ENCODE measurements at places on chromosomes 12 and 14. TPM values are rescaled to one million over a fixed set of nuclear protein-coding genes. Genes with fewer than 3 reads are reported as not detected.

The STON2 gene
- total RNA-seq: 28.5 TPM

The TGM1 gene
- total RNA-seq: 0.21 TPM

The CLEC4C gene
- not detected for total RNA-seq

The SLC7A7 gene
- total RNA-seq: 8.3 TPM

The INSM2 gene
- total RNA-seq: not detected

The TBX5 gene
- not detected for total RNA-seq

The MYO1H gene
- not detected for total RNA-seq

The OR6C75 gene
- not detected for total RNA-seq

The HPD gene
- total RNA-seq: 0.80 TPM

The AICDA gene
- total RNA-seq: not detected

The NELL2 gene
- total RNA-seq: 38.8 TPM

The KERA gene
- total RNA-seq: not detected

The CPNE6 gene
- 0.04 TPM for total RNA-seq

The ANGEL1 gene
- 23.3 TPM for total RNA-seq

The ARMH4 gene
- total RNA-seq: 2.4 TPM

The KCNH3 gene
- 0.97 TPM for total RNA-seq

The CLEC2A gene
- not detected for total RNA-seq

The CALM1 gene
- total RNA-seq: 535 TPM

The GPX2 gene
- total RNA-seq: 0.63 TPM

The DCP1B gene
- 19.8 TPM for total RNA-seq

The CCDC177 gene
- total RNA-seq: 0.17 TPM

The RTN1 gene
- 3.7 TPM for total RNA-seq

The MSI1 gene
- 31.8 TPM for total RNA-seq

The GUCY2C gene
- 2.5 TPM for total RNA-seq

The ARG2 gene
- 40.9 TPM for total RNA-seq

The TAS2R31 gene
- total RNA-seq: 0.48 TPM

The C12orf75 gene
- total RNA-seq: 7.7 TPM

The ACRBP gene
- 3.6 TPM for total RNA-seq

The KLRF1 gene
- not detected for total RNA-seq

The TAS2R20 gene
- 0.38 TPM for total RNA-seq

The TAS2R13 gene
- not detected for total RNA-seq

The FOXA1 gene
- 3.4 TPM for total RNA-seq

The MFAP5 gene
- not detected for total RNA-seq

The NFE2 gene
- total RNA-seq: 2.2 TPM

The KANSL2 gene
- 41.4 TPM for total RNA-seq

The RASSF9 gene
- total RNA-seq: 0.87 TPM

The AGAP2 gene
- total RNA-seq: 0.35 TPM

The PABPN1 gene
- total RNA-seq: 174 TPM

The SLC4A8 gene
- 3.9 TPM for total RNA-seq

The BHLHE41 gene
- total RNA-seq: 0.14 TPM

The MAP1LC3B2 gene
- 2.8 TPM for total RNA-seq

The DAO gene
- not detected for total RNA-seq

The CCDC38 gene
- total RNA-seq: not detected

The RNU4-1 gene
- under 0.01 TPM for total RNA-seq

The CABP1 gene
- total RNA-seq: 6.0 TPM

The FAM186B gene
- total RNA-seq: 0.11 TPM

The SPATS2 gene
- total RNA-seq: 30.2 TPM

The OR4E2 gene
- total RNA-seq: not detected

The A2M gene
- 0.37 TPM for total RNA-seq

The HOXC6 gene
- not detected for total RNA-seq

The GPRC5D gene
- not detected for total RNA-seq

The CLEC4E gene
- total RNA-seq: 0.07 TPM

The TAOK3 gene
- 3.5 TPM for total RNA-seq

Data from H7 (cell line).